ENCODE measurements at places on chromosomes 12 and 14. TPM values are rescaled to one million over a fixed set of nuclear protein-coding genes. Genes with fewer than 3 reads are reported as not detected.

NYNRIN gene
- not detected for polyA plus RNA-seq

POLE2 gene
- 0.90 TPM for polyA plus RNA-seq

EPYC gene
- polyA plus RNA-seq = not detected

ARHGEF25 gene
- not detected for polyA plus RNA-seq

- H3K27me3 ChIP-seq = no peaks in the 10 kb centered on the region
- H3K4me3 ChIP-seq = no peak overlapping the region
- no peaks in the 10 kb centered on the region for H3K36me3 ChIP-seq
- no peak overlapping the region for H3K27ac ChIP-seq
- no peaks in the 10 kb centered on the region for H3K4me1 ChIP-seq
These were observed 226.8 kb downstream of the C12orf42 start for GRCh38 chr12:103268831-103269514.

DNA sequence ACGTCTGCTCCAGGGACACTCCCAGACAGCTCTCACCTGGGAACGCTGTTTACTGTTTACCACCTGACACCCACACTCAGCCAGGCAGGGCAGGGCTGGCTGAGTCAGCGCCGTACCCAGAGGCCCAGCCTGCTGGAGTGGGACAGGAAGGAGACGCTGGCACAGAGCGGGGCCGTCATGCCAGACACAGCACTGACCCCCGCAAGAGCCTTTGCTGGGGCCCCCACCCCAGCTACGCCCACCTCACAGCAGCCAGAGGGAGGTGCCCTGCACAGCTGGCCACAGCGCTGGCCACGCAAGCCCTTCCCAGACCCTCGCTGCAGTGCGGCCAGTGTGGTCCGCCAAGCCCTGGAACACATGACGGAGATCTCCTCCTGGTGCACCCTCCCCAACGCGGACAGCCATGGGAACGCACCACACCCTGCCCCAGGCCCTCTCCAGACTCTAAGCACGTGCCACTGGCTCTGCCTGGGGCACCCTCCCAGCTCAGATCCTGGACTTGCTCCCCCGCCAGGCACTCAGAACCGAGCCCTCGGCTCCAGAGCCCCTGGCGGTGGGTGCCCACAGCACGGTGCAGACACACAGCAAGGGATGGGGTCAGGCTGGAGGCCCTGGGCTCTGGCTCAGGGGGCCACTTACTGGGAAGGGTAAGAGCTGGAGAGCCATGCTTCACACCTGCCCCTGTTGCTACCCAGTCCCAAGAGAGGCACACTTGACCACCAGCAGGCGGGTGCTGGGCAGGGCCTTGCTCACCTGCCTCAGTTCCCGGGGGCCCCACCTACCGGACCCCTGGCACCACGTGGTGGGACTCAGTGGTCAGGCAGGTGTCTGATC, 5.7 kb downstream of the AHNAK2 start:
- H3K27ac ChIP-seq = no peak overlapping the region
- no peak for DNase-seq
- no peaks in the 10 kb centered on the region for H3K36me3 ChIP-seq

DNA sequence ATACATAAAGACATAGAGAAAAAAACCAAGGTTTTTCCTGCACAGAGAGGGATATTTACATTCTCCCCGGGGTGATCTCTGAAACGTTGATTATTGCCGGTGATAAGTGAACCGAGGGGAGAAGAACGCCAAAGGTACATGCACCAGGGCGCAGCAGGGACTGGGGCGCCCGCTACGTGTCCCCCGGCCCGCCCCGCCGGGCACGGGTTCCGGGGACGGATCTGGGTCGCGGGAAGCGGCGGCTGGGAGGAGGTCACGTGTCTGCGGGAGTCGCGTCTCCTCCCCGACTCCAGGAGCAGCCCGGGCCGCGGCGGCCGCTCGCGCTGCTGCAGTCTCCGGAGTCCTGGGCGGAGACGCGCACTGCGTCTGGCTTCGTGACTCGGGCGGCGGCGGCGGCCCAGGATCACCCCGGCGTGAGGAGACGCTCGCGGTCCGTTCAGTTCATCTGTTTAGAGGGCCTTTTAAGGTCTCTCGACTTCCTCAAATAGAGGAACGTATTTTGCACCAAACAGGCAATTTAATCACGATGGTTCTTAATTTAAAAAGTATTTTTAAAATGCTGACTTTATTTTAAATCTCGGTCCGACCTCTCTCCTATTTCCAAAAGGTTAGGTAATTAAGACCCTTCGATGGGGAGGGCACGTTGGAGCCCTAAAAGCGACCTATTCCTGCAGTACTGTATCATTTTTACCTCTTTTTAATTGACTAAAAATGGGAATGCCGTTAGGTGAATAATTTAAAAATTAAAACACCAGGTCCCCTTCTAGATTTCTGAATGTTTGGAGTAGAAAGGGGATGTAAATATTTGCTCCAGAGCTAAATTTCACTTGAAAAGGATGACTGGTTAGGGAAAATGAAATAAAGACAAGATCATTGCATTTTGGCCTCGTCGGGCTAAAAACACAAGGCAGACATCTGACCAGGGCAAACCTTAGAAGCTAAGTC, 1.8 kb upstream of the BHLHE41 start:
- DNase-seq = no peak
- H3K36me3 ChIP-seq = no peaks in the 10 kb centered on the region
- peaks cover 10% of the 10 kb centered on the region for H3K27me3 ChIP-seq
- peaks cover 18% of the 10 kb centered on the region for H3K4me1 ChIP-seq

DNA sequence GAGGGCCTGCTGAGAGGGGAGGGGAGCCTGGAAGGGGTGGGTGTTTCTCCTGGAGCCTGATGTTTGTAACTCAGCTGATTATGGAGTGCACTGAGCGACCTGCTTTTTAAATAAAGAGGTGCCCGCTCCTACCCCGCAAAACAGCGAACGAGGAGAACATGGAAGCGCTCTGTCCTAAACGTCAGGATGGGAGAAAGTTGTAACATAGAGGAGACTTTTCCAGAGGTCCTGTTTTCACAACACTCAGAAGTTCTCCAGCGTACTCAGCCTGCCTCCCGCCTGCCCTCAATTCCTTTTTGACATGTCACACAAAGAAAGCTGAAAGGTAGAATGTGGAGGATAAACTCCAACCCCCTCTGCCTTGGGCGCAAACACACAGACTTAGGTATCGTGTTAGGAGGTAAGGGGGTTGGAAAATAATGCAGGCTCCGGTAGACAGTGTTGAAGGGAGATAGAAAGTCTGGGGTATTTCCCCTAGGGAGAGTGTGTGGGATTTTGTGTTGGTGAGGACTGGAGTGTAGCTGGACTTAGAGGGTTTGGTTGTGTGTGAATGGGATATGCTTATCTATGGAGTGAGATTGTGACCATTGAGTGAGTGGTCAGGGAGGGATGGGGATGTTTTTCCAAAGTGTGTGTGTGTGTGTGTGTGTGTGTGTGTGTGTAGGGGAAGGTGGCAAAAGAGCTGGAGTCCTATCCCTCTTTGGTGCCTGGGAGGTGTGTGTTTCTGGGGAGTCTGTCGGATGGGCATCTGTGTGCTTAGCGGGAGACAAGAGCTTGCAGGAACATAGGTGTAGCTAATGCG, 2.1 kb downstream of the NTF3 start:
- no peaks in the 10 kb centered on the region for H3K36me3 ChIP-seq
- H3K27ac ChIP-seq = no peak overlapping the region
- no peak overlapping the region for H3K4me3 ChIP-seq
- DNase-seq = no peak
- H3K27me3 ChIP-seq = no peaks in the 10 kb centered on the region
- no peaks in the 10 kb centered on the region for H3K4me1 ChIP-seq

GRCh38 chr14:67933266-67933665, 113.7 kb downstream of the RAD51B start:
- DNase-seq = no peak
- no peak overlapping the region for H3K27ac ChIP-seq
- no peaks in the 10 kb centered on the region for H3K4me1 ChIP-seq
- H3K27me3 ChIP-seq = no peaks in the 10 kb centered on the region
